ENCODE measurements at places on chromosomes 2 and 18. TPM values are rescaled to one million over a fixed set of nuclear protein-coding genes. Genes with fewer than 3 reads are reported as not detected.

ITGB6 gene
- total RNA-seq = 65.2 TPM

- DNase-seq = no peak
These were observed 265.3 kb upstream of the TCF4 start for GRCh38 chr18:55853268-55853667.

GRCh38 chr18:63342206-63342605 lies 22.6 kb upstream of the BCL2 start:
- DNase-seq = no peak

DNA sequence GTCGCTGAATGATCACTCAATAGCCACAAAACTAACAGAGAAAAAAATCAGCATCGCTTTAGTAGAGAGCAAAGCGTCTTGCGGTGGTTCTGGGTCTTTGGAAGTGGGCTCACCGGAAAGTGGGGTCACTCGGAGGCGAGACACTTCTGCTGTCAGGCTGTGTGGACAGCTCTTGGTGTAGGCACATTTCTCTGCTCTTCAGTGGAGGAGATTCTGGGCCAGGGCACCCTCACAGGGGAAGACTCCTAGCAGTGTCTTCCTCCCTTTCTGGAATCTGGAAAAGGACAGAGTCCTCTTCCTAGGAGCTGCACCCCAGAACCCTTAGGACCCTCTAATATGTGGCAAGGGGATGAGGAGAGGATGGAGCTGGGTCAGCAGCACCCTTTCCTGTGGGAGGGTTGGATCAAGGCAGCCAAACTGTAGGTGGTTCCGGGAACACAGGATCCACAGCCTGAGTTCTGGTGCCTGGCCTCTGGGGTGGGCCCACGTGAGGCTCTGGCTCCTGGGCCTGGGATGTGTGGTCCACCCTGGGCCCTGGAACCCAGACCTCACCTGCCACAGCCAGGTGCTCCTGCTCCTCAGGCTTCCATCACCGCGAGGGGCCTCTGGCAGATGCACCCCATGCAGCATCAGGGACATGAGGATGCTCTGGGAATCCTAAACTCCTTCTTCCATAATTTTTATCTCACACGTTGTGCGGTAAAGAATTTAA lies 25.1 kb downstream of the GPR35 start:
- no peak for DNase-seq

DNA sequence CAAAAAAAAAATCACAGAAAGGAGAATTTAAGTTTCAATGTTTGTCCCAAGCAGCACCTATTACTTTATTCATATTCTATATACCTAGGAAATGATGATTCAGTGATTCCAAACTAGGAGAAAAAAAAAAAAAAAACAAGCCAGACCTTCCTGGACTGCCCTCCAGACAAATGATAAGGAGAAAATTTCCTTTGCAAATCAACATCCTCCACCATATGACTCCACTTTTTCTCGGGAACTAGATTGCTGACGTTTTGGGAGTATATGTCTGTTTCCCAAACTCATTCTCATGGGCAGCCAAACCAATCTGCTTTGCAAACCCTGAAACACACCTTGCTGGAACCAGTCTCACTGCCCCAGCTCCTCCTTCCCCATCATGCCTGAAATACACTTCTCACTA lies 16.8 kb downstream of the AP1S3 start:
- DNase-seq = no peak

- no peak for DNase-seq
These were observed 642.9 kb downstream of the ZEB2 start for GRCh38 chr2:143877056-143877455.

- DNase-seq = no peak
These were observed 356.5 kb upstream of the GULP1 start for GRCh38 chr2:187935126-187935525.

ZNF236 gene
- 18.0 TPM for total RNA-seq

CAPN14 gene
- total RNA-seq = 0.15 TPM

RAB6C gene
- total RNA-seq = not detected

GRCh38 chr2:127961729-127962128 lies 66.1 kb downstream of the SAP130 start:
- no peak for DNase-seq

- DNase-seq = no peak
These were observed 124.6 kb downstream of the NEB start for GRCh38 chr2:151609705-151610104.

GRCh38 chr2:235472443-235472842 lies 21.4 kb upstream of the AGAP1 start:
- no peak for DNase-seq

SMYD1 gene
- not detected for total RNA-seq

SLC8A1 gene
- total RNA-seq = 58.5 TPM

- DNase-seq = no peak
These were observed 135.0 kb downstream of the SP3 start for GRCh38 chr2:173830170-173830569.

NEURL3 gene
- 0.27 TPM for total RNA-seq

GRCh38 chr2:233480490-233481202 lies 85.9 kb downstream of the USP40 start:
- DNase-seq = peak; percentile 90

DNA sequence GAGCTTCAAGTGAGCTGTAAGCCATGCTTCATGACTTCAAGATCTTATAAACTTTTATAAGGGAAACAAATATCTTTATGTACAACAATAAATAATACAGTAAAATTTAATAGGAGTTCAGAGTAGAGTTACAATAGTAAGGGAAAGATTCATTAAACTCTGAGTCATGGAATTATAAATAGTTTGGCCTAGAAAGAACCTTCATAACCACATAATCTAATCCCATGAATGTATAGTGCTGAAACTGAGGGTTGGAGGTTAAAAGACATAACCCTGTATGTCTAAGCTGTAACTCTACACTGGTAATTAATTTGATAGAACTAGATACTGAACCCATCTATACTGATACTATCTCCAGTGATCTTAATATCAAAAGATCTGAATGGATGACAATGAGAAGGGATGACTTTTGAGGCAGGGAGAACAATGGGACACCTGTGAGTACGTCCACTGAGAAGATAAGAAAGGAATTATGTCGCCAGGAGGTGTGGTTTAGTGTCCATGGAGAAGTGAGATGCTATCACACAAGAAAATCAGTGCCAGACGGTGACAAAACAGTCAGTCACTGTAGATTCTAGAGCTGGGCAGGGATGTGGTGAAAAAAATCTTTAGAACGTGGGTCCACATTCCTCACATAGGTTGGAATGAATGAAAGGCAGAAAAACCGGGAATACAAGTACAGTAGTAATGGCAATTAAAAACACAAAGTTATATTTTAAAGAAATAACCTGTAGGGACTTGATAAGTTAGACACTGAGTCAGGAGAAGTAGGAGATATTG lies 1.1 kb downstream of the IL1F10 start:
- no peak for DNase-seq

LBX2 gene
- 1.5 TPM for total RNA-seq

- DNase-seq = no peak
These were observed 330.8 kb downstream of the NUP35 start for GRCh38 chr2:183455056-183455455.

DNA sequence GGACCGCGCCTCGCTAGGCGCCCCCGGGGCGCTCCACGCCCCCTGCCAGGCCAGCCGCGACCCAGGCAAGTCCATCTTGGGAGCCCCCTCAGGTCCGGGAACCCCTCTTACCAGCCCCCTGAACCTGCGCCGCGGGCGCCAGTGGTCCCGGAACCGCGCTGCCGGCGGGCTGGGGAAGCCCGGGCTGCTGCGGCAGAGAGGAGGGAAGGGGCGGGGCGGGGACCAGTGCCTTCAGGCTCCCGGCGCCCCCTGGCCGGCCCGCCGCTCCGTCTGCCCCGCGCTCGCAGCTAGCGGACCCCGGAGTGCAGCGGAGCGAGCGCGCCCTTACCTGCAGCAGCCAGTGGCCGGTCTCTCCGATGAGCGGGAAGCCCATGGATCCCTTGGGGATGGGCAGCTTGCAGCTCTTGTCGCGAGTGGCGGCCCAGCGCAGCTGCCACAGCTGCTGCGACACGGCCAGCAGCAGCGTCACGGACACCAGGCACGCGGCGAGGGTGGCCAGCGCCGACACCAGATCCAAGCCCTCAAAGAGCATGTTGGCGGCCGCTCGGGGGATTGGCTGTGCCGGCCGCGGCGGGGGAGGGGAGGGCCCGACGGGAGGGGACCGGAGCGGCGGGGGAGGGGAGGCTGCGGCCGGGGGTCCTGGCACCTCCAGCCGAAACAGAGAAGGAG lies at the start of gene CYP26B1:
CYP26B1 (minus strand) TSS at position 560 of the 669 bp plus-strand sequence; CDS start at position 532, 28 bp downstream.
- DNase-seq = peak; percentile 45

DNA sequence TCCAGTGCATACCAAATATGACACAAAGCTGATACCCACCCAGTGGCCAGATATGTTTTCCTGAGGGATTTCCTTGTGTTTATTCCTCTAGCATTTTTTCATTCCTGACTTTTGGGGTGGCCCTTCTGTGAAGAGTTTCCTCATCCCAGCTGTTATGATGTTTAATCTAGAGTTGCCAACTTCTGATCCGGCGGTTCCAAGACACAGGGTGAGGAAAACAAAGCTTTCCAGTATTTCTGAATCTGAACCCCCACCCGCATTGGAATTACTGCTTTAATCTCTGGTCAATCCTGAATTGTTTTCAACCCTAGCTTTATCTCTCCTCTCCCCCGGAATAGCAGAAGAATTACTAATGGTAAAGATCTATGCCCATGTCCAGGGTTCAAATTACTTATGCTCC lies 39.2 kb upstream of the PNPT1 start:
- no peak for DNase-seq

SP140 gene
- total RNA-seq = 15.0 TPM

GRCh38 chr18:33010149-33010548 lies 237.3 kb upstream of the KLHL14 start:
- DNase-seq = no peak

DNA sequence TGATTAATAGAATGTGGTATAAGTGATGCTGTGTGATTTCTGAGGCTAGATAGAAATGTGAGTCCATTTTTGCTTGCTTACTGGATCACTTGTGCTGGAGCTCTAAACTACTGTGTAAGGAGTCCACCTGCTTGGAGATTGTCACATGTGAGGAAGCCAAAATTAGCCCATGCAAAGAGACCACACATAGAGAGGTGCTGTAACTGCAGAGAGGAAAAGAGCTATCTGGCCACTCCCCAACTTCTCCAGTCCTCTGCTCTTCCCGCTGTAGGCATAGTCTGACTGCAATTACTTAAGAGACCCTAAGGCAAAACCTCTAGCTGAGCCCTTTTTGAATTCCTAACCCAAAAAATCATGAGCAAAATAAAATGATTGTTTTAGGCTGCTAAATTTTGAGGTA lies 120.6 kb upstream of the FBXO11 start:
- no peak for DNase-seq

- DNase-seq = no peak
These were observed 3.0 kb downstream of the ACOXL start for GRCh38 chr2:110735366-110735765.

GRCh38 chr2:128498589-128498988 lies 179.9 kb upstream of the HS6ST1 start:
- no peak for DNase-seq

DNA sequence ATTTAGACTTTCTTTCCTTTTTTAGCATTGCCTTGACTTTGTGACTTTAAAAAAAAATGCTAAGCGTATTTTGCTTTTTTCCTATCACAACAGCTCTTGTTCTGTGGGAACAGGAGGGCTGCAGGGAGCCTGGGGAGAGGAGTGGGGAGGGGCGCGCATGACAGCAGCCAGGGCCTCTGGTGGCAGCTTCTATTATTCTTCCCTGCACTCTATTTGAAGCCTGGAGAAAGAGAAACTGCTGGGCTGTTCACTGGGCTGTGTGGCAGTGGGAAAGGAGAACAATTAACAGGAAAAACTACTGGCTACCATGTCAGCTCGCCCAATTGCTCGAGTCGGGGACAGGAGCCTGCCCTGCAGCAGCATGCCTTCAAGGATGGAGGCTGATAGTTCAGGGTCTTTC lies 119.0 kb upstream of the ZBTB14 start:
- no peak for DNase-seq

DNA sequence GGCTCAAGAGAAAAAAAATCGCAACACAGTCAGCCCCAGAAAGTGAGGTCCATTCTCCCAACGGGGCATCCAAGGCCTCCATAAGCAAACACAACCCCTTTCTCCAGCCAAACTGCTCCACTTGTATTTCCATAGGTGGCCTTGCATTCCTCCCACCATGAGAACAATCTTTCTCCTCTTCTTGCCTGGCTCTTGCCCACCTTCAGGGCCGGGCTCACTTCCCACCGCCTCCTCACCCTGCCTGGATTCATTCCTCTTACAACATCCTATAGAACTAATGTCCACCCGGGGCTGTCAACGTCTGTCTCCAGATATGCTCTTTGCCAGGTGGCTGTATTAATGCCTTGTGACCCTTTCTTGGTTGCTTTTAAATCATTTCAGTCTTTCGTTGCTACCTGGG lies 124.5 kb downstream of the SMAD7 start:
- DNase-seq = peak; percentile 12

DNA sequence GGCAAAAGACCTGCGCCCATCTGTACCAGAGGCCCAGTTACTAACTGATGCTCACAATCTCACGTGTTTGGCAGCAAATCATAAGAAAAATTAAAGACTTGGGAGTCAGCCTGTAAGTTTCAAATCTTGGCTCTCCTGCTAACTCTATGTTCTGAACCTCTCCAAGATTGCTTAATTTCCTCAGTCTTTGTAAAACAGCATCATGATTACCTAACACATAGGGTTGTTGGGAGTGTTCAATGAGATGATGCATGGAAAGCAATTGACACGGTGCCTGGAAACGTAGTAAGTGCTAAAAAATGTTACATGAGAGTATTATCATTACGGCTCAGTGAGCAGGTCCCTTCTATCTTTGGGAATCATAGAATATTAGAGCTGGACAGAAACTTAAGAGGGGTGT lies 497.6 kb upstream of the TCF4 start:
- no peak for DNase-seq

SP9 gene
- not detected for total RNA-seq

ATP6V1B1 gene
- 2.2 TPM for total RNA-seq

GRCh38 chr2:42602876-42603219 lies 34.4 kb downstream of the MTA3 start:
- no peak for DNase-seq

LIPT1 gene
- 6.2 TPM for total RNA-seq

- DNase-seq = peak; percentile 59
These were observed 675 bp upstream of the SPIRE1 start for GRCh38 chr18:12658426-12659138.

DNA sequence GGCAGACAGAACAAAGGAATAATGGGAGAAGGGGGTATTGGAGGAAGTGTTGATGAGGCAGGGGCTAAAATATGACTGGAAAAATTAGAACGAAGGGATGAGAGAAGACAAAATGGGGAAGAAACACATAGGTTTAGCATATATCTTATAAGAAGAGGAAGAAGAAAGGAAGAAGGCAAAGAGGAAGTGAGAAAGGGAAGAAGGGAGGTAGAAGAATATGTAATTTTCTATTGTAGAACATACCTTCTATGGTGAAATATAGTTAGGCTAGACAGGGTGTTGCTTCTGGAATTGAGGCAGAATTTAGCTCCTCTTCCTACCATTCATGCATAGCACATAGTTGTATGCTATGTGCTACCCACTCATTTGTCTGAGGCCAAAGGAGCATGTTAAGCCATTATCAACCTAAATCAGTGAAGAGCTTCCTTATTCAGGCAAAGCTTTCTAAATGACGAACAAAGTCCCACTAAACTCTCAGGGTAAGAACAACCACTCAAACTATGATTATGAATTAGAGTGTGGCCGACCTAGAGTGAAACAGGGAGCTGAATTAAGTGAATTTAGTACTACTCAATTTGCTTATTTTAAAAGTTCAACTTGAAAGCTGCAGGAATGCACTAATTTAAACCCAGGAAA lies 180.9 kb upstream of the GALNT5 start:
- DNase-seq = no peak
